Lung microvascular endothelial cell (primary cell): ENCODE measurements at places on chromosomes 1 and 21. TPM values are rescaled to one million over a fixed set of nuclear protein-coding genes. Genes with fewer than 3 reads are reported as not detected.

DNA sequence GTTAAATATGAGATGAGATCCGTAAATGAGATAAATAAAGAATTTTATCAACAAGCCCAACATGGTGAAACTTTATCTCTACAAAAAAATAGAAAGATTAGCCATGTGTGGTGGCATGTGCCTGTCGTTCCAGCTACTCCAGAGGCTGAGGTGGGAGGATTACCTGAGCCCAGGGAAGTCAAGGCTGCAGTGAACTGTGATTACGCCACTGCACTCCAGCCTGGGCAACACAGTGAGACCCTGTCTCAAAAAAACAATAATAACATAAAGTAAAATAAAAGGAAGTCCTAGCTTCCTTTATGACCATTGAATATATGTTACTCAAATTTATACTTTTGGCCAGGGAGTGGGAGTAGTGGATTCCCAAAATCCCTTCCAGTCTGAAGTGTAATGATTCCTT, 48.7 kb upstream of the TEKT2 start:
- no peak for DNase-seq

DNA sequence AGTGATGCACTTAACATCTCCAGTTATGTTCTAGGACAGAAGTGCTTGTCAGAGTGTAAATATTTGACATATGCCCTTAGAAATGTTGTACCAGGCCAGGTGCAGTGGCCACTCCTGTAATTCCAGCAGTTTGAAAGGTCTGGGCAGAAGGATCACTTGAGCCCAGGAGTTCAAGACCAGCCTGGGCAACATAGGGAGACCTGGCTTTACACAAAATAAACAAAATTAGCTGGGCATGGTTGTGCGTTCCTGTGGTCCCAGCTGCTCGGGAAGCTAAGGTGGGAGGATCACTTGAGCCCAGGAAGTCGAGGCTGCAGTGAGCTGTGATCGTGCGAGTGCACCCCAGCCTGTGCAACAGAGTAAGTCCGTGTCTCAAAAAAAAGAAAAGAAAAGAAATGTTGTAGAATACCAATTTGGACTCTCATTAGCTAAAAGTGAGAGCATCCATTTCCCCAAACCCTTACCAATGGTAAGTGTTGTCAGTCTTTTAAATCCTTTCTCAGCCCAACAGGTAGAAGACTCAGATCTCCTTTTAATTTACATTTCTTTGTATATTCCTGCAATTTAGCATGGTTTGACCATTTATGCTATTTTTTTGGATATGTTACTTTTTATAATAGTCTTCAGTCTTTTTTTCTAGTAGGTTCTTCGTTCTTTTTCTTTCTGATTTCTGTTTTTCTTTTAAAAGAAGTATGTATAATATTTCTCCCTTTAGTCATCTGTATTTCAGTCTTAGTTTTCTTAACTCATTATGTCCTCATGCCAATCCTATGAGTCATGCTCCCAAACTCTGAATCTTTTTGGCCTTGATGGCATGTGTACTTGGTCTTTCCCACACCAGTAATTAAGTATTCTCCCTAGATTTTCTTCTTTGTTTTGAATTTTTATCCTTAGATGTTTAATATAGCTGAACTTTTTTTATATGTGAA, 74.4 kb downstream of the CAMTA1 start:
- peak; percentile 93 for DNase-seq

- peak; percentile 80 for DNase-seq
These were observed 26.1 kb downstream of the UBE2T start for GRCh38 chr1:202315576-202316168.

- DNase-seq, result no peak
These were observed 23.1 kb upstream of the RCC1 start for GRCh38 chr1:28482702-28483101.

DNA sequence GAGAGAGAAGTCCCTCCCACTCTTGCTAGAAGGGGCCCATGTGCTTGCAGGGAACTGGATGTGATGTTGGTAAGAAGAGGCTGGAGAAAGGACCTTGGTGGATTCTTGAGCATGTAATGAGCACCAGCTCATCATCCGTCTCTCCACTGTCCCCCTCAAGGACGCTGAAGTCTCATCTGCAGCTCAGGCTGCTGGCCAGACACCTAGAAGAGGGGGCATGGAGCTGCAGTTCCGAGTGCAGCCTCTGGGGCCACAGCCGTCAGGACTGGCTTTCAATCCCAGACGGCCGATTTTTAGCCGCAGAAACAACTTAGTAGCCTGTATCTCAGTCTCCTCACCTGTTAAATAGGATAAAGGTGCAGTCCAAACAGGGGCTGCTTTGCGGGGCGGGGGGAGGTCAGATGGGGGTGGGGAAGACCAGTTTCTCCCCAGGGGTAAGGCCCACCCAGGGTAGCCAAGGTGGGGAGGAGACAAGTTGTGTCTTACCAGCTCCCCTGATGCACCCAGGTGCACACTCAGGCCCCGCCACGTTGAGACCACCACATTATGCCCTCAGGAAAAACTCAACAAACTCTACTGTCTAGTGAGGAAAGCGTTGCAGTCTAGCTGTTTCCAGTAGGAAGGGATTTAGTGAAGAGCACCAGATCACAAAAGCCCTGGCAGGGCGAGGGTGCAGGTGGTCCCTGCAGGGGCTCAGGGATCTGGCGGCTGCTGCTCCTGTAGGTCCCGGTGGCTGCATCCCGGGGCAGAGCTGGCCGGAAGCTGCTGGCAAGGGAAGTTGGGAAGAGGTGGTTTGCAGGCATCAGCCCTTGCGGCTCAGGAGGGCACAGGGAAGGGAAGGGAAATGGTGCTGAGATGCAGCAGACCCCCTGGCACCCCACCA, 29.5 kb downstream of the LDLRAP1 start:
- peak; percentile 60 for DNase-seq

Gene SH3BGR
- total RNA-seq, result 0.20 and 0.22 TPM in 2 replicates

Gene GPR3
- total RNA-seq, result under 0.01 and 0.22 TPM in 2 replicates

Gene FAAP20
- 14.8 and 19.8 TPM in 2 replicates for total RNA-seq

Gene CFHR5
- not detected in 2 replicates for total RNA-seq

Gene FAM72D
- total RNA-seq, result 0.40 and 0.87 TPM in 2 replicates

GRCh38 chr1:26794391-26794790, 6.6 kb downstream of the PIGV start:
- no peak for DNase-seq

DNA sequence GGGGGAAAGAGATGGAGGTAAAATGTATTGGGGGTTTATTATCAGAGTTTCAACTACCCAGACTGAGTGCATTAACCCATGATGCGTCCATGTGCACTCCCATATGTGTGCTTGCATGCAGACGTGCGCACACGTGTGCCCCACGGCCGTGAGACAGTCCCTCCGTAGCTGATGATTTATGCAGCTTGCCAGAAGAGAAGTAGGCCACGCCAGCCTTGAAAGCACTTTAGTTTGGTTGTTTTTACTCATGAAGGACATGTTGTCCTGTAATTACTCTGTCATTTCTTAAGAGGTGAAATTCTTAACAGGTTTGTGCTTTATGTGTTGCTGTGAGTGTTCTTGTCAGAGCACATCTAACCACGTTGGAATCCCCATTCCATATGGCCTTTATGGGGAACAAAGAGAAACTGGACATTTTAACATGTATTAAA, 467.8 kb downstream of the LMO4 start:
- no peak for DNase-seq

GRCh38 chr1:6864166-6864565, 78.9 kb downstream of the CAMTA1 start:
- DNase-seq, result no peak

DNA sequence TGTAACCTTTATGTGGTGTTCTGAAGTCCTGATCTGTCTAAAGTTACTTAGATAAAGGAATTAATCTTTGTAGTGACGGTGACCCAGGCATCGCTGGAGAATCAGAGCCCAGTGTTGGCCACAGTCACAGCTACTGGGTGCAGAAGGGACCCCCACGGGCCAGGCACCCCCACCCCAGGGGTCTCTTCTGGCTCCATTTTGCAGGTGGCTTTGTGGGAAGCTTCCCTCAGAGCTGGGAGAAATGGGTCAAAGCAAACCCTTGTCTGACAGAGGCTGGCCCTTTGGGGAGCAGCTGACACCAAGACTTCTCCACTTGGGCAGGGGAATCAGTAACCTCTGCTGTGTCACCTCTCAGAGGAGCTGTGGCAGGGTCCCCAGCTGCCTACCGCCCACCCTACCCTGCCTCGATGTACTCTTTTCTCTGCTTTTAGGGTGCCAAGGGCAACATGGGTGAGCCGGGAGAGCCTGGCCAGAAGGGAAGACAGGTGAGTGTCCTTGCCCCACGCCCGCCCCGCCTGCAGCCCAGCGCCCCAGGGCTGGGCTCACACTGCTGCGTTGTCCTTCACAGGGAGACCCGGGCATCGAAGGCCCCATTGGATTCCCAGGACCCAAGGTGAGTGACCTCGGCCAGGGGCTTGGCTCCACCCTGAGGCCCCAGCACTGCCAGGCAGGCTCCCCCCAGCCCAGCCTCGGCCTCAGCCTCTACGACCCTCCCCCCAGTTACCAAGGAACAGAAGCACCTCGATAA, 17.7 kb downstream of the COL6A2 start:
- DNase-seq, result no peak

Gene CDC42BPA
- total RNA-seq, result 51.6 and 79.2 TPM in 2 replicates

Gene RNF2
- 18.7 and 27.0 TPM in 2 replicates for total RNA-seq

DNA sequence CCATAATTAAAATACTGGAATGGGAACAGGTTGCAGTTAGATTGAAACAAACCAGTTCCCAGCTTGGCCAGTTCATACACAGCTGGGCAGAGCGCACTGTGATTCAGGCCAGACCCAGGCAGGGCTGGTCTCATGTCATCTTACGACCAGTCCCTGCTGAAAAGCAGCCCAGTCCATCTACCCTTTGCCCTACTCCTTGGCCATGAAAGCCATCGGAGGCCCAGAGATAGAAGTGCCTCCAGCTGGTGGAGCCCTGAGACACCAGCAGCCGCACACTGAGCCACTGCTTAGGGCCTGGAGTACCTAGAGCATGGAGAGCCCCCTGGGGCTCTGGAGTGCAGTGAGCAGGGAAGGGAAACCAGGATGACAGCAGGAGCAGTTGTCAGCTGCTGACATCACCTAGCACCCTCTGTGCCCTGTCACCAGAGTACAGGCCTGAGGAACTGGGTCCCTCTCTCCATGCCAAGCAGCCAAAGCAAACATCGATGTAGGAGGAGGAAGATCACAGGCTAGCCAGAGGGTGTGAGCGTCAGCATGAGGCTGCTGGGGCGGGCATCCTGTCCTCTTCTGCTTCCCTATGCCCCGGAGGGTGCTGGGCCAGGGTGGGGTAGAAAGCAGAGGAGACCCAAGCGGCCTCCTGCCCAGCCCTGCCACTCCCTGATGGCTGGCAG, 34.2 kb upstream of the TMEM125 start:
- DNase-seq, result no peak

DNA sequence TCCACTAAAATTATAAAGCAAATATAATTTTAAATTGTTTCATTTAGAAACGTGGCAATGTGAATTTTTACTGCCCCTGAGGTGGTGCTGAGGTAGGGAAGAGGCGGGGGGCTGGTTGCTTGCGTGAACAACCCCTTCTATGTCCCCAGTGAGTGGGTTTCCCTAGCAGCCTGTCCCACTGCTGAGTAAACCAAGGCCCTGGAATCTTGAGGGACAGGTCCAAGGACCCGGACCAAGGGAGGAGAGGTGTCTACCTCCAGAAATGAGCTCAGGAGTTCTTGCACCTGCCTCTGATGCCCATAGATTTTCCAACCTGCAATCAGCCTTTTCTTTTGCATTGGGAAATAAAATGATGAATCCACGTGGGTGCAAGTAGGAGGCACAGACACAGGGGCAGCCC, 649 bp upstream of the LDLRAD1 start:
- no peak for DNase-seq

GRCh38 chr1:240804475-240804874, 192.5 kb upstream of the GREM2 start:
- DNase-seq, result peak; percentile 59

DNA sequence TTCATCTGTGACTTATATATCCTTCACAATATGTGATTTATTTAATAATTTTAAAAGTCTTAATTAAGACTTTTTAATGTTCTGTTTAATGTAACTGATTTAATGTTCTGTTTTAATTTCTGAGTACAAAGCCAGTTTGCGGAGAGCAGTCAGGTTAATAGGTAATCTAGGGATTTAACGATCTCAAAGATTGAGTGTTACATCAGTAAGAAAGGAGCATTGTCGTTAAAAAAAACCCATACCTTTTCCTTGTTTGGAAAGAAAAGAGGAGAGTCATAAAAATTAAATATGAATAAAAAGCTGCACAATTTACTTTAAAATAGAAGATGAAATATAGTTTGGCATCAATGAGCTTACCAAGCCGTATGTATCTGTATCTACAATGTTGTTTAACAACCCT, 621.4 kb downstream of the KIF26B start:
- DNase-seq, result no peak

- peak; percentile 51 for DNase-seq
These were observed 6.4 kb downstream of the HES4 start for GRCh38 chr1:993379-993995.

DNA sequence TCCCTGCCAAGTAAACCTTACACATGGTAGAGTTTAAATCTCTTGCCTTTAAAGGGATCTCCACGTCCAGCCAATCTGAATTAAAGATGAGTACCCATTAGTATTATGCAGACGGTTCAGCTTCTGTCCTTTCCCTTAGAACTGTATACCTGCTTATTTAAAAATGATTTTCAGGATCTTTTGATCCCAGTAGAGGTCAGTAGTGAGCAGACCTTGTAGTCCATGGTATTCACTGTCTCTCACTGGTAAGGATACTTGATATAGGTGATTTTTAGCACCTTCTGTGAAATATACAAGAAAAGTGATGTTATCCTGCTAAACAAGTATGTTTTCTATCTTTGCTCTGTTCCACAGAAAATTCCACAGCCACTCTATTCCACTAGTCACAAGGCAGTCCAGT, 1211.6 kb upstream of the ADGRL4 start:
- DNase-seq, result peak; percentile 49

Gene FCRL4
- total RNA-seq, result not detected in 2 replicates

Gene ADORA3
- not detected in 2 replicates for total RNA-seq

DNA sequence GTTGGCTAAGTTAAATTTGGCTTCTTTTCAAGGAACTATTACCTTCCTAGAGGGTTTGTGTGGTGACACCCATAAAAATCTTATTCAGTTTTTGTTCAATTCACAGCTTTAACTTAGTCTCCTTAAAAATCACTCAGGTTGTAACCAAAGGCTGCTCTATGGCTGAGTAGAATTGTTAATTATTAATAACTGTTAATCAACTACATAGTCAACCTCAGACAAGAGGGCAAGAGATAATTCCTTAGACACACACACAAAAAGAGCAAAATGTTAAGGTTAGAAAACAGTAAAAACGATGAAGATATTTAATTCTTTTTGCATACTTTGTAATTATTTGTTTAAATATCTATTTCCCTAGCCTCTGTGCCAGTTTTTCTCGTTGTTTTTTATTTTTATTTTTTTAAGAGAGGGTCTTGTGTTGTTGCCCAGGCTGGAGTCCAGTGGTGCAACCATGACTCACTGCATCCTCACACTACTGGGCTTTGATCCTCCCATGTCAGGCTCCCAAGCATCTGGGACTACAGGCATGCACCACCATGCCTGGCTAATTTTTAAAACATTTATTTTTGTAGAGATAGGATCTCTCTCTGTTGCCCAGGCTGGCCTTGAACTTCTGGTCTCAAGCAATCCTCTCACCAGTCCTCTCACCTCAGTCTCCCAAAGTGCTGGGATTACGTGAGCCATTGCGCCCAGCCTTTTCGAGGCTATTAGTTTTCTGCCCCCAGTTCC, 215.2 kb downstream of the DISC1 start:
- DNase-seq, result peak; percentile 34

Gene GPR137B
- 4.4 and 12.1 TPM in 2 replicates for total RNA-seq
